ENCODE measurements at places on chromosomes 7 and 10.

- DNase-seq: no peak
Observed at GRCh38 chr10:3554121-3554522, 230.9 kb downstream of the KLF6 start.

- DNase-seq: peak; percentile 56
Observed at GRCh38 chr7:114081606-114082425, 163.0 kb upstream of the PPP1R3A start.

DNA sequence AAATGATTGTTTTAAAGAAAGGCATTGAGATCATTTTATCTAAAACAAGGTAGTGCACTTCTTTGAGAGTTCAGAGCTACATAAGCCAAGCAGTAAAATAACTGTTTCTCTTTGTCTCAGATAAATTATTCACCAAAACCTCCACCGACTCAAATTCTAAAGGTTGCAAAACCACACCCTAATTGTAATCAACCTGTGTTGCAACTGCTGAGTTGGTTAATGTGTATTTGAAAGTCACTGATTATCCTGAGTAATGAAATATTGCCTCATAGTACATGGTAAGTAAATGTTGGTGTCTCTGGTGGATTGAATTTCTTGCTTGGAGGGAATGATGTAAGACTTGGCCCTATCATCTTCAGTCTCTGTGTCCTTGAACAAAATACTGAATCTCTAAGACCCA is 35.9 kb upstream of the CYP2C9 start:
- no peak for DNase-seq

DNA sequence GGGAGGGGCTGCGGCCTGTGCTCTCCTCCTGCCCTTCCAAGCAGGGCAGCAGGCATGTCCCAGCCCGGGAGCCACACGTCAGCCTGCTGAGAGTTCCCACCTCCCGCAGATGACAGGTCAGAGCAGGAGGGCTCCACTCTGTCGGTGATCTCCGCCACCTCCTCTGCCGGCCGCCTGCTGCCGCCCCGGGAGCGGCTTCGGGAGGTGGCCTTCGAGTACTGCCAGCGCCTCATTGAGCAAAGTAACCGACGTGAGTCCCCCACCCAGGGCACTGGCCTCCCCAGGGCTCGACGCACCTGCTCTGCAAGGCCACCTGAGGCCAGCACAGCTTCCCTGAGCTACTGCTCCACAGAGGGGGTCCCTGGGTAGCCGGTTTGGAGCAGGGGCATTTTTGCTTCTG is 9.4 kb downstream of the AP5Z1 start:
- no peak for DNase-seq

- no peak for DNase-seq
Observed at GRCh38 chr10:88763441-88763840, 3.6 kb downstream of the LIPN start.

DNA sequence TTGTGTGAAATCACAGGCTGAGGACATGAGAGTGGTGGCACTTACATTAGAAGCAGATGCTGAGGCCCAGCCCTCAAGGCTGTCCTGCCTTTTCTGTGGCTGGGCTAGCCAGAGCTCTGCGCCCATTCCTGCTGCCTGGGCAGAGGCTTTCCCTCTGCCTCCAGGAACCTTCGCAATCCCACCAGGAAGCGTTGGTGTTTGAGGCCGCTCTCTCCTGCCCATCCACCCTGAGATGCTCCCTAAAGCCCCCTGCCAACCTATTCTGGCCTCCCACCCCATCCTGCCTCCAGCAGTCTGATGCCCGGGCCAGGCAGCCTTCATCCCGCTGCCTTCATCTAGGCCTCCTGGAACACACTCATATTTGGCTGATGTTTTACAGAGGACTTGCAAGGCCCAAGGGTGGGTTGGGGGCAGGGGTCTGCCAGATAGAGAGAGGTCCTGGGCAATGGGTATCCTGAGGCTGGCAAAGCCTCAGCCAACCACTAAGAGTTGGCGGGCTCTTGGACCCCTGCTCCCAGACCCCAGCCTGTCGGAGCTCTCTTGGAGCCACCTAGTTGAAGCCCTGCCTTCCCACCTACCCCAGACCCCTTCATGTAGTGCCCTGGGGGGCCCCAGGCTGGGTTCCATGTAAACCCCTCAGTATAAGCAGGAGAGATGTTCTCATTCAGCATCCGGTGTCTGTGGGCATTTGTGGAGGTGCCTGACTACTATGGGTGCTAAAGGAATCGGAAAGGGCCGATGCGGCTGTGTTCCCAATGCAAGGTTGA is 32.7 kb downstream of the LDB3 start:
- no peak for DNase-seq

DNA sequence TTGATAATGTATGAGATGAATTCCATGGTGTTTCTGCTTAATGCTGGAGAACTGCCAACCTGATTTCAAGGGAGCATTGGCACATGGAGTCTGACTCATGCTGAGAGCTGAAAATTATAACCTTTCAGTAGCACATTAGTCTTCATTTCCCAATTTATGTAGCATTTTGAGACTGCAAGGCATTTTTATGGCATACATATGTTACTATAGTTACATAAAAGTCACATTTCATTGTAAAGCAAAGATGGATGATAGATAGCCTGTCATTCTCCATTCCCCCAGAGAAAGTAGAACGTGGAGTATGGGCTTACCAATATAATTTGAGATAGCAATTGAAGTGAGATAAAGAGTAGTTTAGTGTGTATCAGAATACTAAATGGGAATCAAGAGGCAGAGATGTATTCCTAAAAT is 103.1 kb downstream of the SLC16A9 start:
- no peak for DNase-seq

- no peak for DNase-seq
Observed at GRCh38 chr10:93113042-93113441, 39.3 kb downstream of the CYP26A1 start.

DNA sequence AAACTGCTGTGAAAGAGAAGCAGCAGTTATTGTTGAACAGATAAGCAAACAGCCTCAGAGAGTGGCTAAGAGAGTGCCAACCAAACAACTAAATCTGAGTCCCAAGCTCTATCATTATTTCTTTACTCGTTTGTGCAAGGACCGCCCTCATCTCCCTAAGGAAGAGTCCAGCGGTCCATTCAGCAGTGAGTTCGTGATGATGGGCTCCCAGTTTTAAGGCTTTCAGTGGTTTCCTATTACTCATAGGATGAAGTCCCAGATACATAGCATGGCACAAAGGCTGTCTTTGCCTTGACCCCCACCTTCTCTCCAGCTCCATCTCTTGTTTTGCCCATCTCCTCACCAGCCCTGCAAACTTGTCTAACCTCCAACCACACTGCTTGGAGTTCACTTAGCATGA is 24.3 kb upstream of the PDE1C start:
- no peak for DNase-seq

GRCh38 chr7:136877990-136878389 is 9.5 kb downstream of the CHRM2 start:
- DNase-seq: no peak

- DNase-seq: no peak
Observed at GRCh38 chr10:79927111-79927828, 21.6 kb downstream of the SFTPD start.

Measured in GM20000 (cell line).